ENCODE measurements at places on chromosomes 12 and 14.

DNA sequence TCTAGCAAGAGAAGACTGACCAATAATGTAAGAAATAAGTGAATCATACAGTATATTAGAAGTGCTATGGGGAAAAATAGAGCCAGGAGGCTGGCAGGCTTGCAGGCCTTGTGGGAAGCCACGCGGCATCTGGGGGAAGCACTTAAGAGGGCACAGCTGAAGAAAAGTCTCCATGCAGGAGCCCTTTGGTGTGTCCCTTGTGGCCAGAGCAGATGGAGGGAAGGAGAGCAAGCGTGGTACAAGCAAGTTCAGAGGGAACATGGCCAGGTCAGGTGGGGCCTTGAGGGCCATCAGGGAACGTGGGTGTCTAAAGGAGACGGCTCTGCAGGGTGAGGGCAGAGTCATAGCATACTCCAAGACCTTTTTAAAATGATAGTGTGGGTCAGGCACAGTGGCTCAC lies 51.7 kb downstream of the LRRC74A start:
- DNase-seq = no peak

GRCh38 chr12:131948166-131948712 lies 1.5 kb upstream of the EP400 start:
- no peak for DNase-seq

DNA sequence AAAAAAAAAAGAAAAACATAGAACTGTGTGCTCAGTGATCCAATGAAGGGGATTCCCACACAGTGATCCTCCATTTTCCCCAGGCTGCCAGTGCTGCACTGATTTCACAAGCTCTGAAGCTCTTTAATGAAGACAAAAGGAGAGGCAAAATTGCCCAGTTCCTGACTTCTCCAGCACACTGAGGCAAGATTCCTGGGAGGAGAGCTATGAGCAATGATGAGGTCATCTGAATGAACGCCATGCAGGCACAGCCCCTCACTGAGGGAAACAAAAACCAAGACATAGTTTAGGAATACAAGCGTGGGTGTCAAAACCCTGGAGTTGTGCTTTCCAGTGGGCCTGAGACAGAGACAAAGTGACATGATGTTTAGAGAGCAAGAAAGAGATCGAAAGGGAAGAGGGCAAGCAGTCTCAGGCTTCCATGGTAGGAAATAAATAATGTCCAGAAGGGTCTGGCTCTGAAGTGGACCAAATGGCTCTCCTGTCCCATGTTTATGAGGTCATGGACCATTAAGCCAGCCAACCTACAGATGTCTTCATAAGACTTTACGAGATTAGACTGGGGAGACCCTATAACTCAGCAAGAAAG lies 40.9 kb upstream of the SMUG1 start:
- DNase-seq = peak; percentile 96

GRCh38 chr14:35337269-35338255 lies 45.4 kb downstream of the PSMA6 start:
- peak; percentile 22 for DNase-seq

DNA sequence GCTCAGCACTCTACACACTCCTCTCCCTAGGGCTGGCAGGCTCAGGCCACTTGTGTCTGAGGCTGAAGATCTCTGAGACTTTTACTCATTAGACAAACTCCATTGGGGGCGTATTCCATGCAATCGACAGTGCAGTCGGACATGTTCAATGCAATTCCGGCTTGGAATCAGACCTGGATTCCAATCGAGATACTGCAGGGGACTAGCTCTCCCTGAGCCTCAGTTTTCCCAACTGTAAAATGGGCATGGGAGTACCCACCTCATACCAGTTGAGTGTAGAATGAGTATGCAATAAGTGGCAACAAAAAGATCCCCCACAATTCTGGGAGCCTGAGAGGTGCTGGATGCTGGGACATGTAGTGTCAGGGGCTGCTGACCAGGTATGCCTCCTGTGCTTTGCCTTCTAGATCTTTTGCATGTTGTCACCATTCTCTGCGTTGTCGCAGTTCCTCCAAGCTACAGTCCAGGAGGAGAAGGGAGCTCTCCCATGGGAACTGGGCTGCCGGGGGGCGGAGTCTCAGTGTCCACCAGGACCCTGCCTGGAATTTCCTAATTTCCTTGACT lies 8.3 kb downstream of the TTC6 start:
- DNase-seq = no peak

- DNase-seq = no peak
Measured at GRCh38 chr12:55722948-55723347, 2.8 kb downstream of the RDH5 start.

DNA sequence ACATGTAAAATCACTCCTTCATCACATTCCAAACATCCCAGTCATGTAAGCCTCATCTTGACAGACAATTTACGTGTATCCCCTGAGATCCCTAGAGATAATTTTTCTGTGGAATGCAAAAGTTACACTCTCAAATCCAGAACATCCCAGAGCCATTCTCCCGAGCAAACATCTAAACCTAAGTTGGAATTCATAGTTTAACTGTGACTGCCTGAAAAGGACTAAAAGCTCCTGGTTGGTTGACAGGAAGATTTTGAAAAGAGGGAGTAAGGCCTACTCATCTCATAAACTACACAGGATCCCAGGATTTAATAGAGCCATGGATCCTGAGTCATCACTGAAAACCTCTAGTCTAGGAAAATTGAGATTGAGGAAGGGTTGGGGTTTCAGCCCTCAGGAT lies 123.6 kb downstream of the SCN8A start:
- DNase-seq = no peak

GRCh38 chr14:99803106-99803775 lies 10.0 kb downstream of the EML1 start:
- no peak for DNase-seq

- DNase-seq = no peak
Measured at GRCh38 chr12:68587448-68587873, 23.2 kb upstream of the RAP1B start.

GRCh38 chr14:22052795-22053194 lies 379.2 kb upstream of the OR4E1 start:
- DNase-seq = no peak

DNA sequence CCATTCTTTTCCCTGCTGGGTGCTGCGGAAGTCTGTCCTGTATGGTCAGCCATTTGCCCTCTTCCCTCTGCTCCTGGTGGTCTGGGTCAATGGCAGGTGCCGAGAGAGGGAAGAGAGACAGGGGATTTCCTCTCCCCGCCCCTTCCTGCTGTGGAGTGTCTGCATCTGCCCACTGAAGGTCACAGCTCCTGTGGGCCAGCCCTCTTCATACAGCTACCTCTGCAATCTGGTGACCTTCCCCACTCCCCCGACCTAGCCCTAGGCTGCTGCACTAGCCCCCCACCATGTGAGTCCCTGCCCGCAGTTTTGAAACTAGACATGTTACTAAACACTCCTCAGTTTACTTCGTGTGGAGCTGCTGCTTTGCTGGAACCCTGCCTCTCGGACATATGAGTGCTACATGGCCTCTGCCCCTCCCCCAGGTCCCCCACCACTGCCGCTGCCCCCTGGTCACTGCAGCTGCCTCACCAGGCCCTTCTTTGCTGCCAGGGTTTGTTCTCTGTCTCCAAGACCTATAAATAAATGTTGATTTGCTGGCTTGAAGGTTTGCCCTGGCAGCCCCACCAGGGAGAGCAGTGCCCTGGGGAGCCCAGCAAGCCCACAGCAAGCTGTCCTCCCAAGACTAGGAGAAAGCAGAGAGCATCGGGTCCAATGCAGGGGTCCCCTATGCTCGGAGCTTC lies 102.9 kb downstream of the DPF3 start:
- DNase-seq = no peak
